Cortex of kidney (tissue), 1 donor: ENCODE measurements at places on chromosomes 6 and 20.

- DNase-seq, result no peak
Measured at GRCh38 chr6:141464490-141464889, 668.2 kb upstream of the GJE1 start.

DNA sequence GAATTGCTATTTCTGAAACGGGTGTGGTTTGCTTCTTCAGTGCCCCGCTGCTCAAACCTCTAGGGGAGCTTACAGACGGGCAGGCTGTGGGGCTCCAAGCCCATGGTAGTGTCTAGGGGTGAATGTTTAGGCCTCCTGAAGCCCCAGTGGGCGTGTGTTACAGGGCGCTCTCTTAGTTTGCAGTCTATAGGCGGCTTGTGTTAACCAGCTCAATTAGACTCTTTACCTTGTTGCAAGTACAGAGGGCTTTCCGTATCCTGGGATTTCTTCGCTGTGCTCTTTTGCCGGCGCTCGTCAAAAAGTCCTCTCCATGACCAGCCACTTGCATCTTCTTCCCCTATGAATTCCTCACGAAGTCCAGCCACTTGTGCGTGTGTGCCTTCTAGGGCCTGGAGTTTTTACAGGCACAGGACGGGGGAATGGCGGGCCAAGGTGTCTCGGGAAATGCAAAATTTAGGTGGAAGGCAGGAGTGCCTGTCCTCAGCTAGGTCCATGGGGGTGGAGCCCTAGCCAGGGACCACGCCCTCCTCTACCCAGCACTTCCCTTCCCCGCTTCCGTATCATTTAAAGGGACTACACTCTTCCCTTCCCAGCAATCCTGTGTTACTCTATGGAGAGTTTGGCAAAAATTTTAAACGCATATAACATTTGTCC lies 94.5 kb downstream of the HTR1B start:
- DNase-seq, result no peak

- no peak for DNase-seq
Measured at GRCh38 chr6:31363811-31364210, 6.8 kb upstream of the HLA-B start.

GRCh38 chr20:57262301-57262700 lies 4.1 kb downstream of the BMP7 start:
- DNase-seq, result no peak

GRCh38 chr6:17211101-17211500 lies 70.1 kb upstream of the RBM24 start:
- no peak for DNase-seq

DNA sequence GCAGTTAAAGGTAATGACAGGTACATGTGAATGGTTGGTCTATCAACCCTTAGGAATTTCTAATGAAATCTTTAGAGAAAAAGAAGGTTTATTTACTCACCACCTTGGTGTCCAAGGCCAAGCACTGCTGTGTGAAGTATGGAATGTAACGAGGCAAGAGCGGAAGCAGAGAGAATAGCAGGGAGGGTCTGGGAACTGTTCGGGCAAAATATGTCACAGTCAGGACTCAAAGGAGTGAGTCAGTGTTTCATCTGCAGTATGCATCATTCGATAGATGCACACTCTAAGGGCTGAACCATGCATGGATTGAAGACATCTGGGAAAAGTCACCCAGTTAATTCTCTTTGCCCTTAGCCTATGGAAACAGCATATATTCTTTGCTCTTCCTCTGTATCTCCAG lies 33.2 kb downstream of the ADGRF5 start:
- no peak for DNase-seq

GRCh38 chr6:169654598-169655391 lies 47.0 kb downstream of the WDR27 start:
- no peak for DNase-seq

- no peak for DNase-seq
Measured at GRCh38 chr6:40532349-40533000, 54.7 kb downstream of the LRFN2 start.

DNA sequence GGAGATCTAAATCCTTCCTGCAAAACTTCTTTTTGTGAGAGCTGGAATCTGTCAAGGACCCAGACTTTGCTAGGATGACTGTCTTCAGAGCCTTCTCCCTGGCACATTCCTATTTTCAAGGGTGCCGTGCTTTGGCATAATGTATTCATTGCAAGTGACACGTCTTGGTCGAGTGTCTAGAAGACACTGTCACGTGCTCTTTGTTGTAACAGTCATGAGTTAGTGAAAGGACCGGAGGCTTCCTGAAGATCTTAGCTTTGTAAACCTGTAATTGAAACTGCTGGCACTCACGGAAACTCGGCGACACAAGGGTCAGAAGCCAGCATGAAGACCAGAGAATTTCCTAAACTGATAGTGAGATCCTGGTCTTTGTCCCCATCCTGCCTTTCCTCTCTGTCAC lies 19.7 kb upstream of the TAGAP start:
- no peak for DNase-seq

- no peak for DNase-seq
Measured at GRCh38 chr6:125797120-125797885, 6.5 kb downstream of the NCOA7 start.

- DNase-seq, result no peak
Measured at GRCh38 chr6:119037941-119038623, 40.4 kb downstream of the FAM184A start.

- DNase-seq, result no peak
Measured at GRCh38 chr6:8113131-8113654, 10.8 kb upstream of the EEF1E1 start.

DNA sequence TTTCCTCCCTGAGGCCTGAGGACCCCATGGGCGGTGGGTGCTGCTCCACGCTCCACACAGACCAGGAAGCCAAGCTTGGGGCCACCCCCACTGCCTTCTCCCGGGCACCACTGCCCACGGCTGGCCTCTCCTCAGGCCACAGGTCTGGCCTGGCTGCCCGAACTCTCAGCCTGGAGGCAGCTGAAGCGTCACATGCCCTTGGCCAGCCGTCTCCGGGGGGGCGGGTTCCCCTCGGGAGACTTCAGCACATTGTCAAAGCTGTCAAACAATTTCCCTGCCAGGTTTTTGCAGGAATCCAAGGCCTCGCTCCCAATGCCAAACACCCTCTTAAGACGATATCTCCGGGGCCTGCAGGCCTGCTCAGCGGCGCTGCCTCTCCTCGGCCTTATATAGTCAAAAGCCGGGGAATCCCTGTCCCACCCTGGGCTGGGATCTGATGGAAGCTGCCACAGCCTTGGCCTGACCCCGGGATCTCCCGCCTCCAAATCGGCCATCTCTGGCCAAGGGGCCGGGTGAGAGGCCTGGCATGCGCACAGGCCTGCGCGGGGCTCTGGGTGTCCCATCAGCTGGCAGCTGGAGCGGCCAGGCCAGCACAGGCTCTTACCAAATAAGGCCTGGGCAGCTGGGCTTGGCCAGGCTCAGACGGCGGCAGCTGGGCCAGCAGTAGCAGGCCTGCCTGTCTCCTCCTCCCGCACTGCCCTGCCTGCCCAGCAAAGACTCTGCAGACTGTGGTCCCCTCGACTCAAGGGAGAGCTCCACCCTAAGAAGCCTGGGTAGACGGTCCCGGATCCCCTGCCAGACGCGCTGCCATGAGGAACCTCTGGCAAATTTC lies 49.7 kb downstream of the RBM38 start:
- no peak for DNase-seq

GRCh38 chr6:30042476-30042875 lies 18.6 kb upstream of the POLR1H start:
- no peak for DNase-seq

- DNase-seq, result no peak
Measured at GRCh38 chr20:59811681-59812171, 121.7 kb downstream of the SYCP2 start.

- no peak for DNase-seq
Measured at GRCh38 chr6:166751051-166751595, 124.1 kb upstream of the RPS6KA2 start.

DNA sequence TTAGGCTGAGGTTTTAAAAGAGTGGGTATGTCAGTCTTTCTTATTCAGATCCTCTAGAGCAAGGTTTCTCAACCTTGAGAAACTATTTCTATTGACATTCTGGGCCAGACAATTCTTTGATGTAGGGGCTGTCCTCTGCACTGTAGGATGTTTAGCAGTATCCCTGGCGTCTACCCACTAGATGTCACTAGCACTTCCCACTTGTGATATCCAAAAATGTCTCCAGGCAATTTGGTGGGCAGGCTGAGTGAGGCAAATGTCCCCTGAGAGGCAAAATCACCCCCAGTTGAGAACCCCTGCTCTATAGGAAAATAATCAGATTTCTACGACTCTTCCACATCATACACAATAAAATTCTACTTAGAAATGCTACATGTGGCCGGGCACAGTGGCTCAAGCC lies 7.7 kb upstream of the ZKSCAN8 start:
- no peak for DNase-seq

GRCh38 chr20:10553326-10553984 lies 118.3 kb downstream of the SLX4IP start:
- DNase-seq, result no peak

- DNase-seq, result no peak
Measured at GRCh38 chr20:4344670-4345069, 329.3 kb upstream of the RNF24 start.

DNA sequence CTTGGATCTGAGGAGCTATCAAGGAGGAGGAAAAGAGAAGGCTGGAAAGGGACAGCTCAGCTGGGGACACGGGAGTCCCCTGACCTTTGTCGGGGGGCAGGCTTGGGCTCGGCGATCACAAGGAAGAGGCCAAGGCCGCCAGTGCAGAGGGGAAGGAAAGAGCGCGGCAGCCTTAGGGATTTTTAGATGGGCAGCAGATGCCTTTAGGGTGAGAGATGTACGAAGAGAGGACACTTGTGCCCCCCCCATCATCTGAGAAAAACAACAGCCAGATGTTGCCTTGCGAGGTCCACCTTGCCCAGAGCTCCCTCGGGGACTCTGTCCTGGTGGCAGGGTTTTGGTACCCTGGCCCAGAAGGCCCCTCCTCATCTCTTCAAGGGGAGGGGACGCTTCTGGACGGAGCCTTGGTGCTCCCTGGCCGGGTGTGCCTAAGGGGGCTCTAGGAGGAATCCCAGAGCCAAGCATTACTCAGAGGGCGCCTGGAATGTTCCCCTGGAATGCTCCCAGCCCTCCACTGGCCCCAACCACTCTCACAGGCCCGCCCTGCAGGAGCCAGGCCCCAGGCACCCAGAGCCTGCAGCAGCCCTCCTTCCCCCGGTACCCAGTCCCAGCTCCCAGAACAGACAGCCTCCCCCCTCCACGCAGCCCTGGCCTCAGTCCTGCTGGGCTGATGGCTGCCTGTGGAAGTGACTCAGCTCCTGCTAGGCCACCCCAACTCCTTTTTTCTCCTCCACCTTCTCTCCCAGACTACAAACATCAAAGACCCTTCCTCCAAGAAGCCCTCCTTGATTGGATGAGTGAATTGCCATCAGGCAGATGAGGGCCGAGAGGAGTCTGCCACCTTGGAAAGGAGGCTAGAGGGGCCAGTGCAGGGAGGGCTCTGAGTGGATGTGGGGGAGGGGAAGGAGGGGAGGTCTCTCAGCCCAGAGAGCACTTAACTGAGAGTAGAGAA lies 1.8 kb downstream of the ADAM33 start:
- no peak for DNase-seq

- DNase-seq, result no peak
Measured at GRCh38 chr6:39233333-39233732, 4.1 kb upstream of the KCNK5 start.

DNA sequence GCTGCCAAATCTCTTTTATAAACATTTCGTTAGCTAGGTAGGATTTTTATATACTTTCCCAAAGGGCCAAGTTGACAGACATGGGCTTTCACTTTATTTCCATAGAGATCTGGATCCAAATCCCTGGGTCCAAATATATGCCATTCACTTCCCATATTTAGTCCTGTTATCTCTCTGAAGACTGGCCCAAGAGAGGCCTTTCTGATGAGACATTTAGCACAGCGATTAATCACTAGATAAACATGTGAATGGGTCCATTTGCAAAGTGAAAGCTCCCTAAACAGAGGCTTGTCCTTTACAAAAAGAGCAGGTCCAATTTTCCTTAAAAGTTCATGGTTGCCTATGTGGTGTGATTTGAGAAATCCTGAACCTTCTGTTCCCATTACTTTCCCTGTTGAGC lies 132.6 kb downstream of the TRMT11 start:
- DNase-seq, result no peak

- DNase-seq, result no peak
Measured at GRCh38 chr20:53492212-53492611, 101.4 kb downstream of the ZNF217 start.

DNA sequence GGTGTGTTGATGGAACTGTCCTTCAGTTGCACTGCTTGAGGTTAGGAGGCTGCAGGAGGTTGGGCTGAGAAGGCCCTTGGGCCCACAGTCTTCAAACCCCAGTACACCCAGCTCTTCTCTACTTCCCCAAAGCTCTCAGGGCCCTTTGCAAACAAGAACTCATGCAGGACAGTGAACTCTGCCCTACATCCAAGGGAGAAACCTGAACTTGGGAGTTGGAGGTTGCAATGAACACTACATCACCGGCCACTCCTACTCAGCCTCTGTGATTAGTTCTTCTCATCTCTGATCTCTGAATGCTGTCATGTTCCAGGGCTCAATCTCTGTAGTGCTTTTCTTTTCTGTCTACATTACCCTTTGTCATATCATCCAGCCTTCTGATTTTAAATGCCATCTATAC lies 148.5 kb upstream of the PDE7B start:
- no peak for DNase-seq

DNA sequence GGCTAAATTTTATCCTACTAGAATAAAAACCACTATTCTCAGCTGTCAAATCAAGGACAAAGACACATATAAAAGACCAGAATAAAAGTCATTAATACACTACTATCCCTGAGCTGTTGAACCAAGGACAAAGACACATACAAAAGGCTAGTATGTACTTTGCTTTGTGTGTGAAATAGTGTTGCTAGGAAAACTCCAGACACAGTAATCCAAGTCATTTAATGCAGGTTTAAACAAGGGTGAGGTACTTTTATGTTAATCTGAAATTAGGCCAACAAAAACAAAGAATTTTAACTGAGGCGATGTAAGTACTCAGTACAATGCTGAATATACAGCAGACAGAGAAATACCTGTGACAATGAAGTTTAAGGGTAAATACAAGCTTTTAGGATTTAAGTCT lies 18.9 kb downstream of the GCLC start:
- DNase-seq, result no peak

DNA sequence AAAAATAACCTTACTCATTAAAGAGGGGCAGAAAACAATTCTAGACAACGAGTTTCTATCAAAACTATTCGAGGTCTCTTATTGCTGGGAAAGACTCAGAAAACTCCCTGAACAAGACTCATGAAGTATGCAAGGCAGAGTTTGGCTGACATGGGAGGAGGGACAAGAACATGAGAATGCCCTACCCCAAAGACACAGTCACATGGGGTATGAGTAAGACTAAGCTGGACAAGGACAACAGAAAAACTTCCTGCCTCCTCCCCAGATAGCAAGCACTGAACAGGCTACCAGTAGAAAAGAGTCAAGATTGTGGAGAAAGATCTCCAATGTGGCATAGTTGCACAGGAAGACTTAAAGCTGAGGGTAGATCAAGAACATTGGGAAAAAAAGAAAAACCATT lies 39.7 kb upstream of the PHIP start:
- no peak for DNase-seq

DNA sequence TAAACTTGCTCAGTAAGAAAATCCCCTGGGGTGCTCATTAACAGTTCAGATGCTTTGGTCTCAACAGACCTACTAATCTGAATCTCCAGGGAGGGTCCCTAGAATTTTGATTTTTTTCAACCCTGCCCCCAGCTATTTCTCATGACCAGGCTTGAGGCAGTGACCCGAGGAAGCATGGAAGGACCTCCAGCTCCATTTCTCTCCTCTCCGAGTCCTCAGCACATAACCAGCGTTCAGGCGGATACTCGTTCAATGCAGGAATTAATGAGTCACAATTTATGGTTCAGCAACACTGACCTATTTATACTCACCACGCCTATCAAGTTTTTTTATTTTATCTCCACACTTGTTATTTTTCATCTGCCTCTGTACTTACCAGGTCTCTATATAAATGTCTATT lies 369.2 kb upstream of the CDH4 start:
- no peak for DNase-seq
